Spinal cord (tissue), 10 donors: ENCODE measurements at places on chromosomes 6 and 20. TPM values are rescaled to one million over a fixed set of nuclear protein-coding genes. Genes with fewer than 3 reads are reported as not detected.
A peak's percentile ranks its signal among the peaks of the same experiment; 100 is the strongest.

DNA sequence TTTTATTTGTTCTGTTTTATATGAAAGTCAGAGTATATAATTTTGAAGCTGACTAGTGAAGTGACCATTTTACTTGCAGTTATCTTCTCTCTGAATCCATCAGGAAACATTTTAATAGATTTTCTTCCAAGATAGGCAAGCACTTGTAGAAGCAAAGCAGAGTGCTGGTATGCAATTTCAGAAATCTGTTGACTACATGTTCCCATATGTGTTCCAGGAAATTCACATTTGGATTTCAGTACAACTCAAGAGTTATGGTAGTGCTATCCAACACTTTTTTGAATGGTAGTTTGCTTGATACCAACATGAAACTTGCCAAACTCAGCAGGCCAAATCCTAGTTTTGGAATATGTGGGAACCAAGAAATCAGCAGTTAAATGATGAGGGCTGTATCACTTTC, 94.0 kb downstream of the CENPW start:
- H3K4me1 ChIP-seq, result no peaks in the 10 kb centered on the region
- no peak overlapping the region for H3K27ac ChIP-seq
- DNase-seq, result peak; percentile 60
- H3K4me3 ChIP-seq, result no peak overlapping the region

DNA sequence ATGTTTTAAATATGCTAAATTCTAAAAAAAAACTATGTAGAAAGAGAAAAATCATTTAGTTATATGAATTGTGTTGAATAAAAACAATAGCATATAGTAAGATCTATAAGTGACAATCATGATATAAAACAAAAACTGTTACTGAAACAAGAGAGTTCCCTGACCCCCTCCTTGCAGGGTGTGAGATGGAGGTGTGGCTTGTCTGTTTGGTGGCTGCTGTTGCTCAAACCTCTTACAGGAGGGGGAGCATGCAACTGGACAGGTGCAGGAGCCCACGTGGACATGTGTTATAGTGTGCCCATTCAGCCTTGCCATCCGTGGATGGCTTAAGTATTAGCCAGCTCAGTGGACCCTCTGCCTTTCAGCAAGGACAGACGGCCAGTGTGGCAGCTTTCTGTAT, 206.7 kb downstream of the MOXD1 start:
- no peaks in the 10 kb centered on the region for H3K4me1 ChIP-seq
- no peak overlapping the region for H3K4me3 ChIP-seq
- no peak for DNase-seq
- H3K27me3 ChIP-seq, result no peaks in the 10 kb centered on the region

- no peak for DNase-seq
- H3K36me3 ChIP-seq, result no peaks in the 10 kb centered on the region
- H3K4me3 ChIP-seq, result no peak overlapping the region
- H3K27ac ChIP-seq, result no peak overlapping the region
Observed at GRCh38 chr6:3798055-3798919, 46.8 kb upstream of the PXDC1 start.

DNA sequence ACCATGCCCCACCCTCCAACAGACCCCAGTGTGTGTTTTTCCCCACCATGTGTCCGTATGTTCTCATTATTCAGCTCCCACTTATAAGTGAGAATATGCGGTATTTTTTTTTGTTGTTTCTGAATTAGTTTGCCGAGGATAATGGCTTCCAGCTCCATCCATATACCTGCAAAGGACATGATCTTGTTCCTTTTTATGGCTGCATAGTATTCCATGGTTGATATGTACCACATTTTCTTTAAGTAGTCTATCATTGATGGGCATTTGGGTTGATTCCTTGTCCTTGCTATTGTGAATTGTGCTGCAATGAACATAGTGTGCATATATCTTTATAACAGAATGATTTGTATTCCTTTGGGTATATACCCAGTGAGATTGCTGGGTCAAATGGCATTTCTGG, 176.9 kb downstream of the UTRN start:
- no peaks in the 10 kb centered on the region for H3K27me3 ChIP-seq
- peaks cover 3% of the 10 kb centered on the region for H3K36me3 ChIP-seq
- H3K4me3 ChIP-seq, result no peak overlapping the region
- no peak for DNase-seq
- H3K27ac ChIP-seq, result no peak overlapping the region

The OTOR gene
- not detected for total RNA-seq

GRCh38 chr20:49964964-49965780, 17.6 kb upstream of the SNAI1 start:
- no peak for DNase-seq
- H3K27ac ChIP-seq, result no peak overlapping the region

The BCAS1 gene
- 93.3 TPM for total RNA-seq

DNA sequence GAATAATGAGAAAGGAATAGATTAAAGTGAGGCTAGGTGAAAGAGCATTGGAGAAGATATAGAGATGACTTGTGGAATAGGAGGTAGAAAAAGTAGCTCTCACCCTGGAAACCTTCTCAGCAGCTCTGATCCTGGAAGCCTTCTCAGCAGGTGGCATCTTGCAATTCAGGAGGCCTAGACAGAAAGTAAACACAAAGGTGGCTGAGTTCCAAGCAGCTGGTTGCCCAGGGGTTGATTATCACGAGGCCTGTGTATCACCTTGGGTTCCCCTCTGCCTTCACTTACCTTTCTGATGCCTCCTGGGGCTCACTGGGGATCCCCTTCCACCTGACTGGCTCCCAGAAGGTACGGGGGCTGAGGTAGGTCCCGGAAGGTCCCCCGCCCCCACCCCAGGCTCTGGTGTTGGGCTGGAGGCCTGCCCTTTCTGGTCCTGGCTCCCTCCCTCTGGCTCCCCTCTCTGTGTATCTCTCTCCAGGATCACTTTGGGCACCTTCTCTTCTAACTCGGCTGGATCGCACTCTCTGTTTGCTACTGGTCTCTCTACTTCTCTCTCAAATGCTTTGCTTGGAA, 9.7 kb downstream of the MDC1 start:
- no peak overlapping the region for H3K27ac ChIP-seq
- H3K36me3 ChIP-seq, result peaks cover 83% of the 10 kb centered on the region
- H3K4me3 ChIP-seq, result no peak overlapping the region

GRCh38 chr6:135759831-135760230, 91.7 kb upstream of the PDE7B start:
- DNase-seq, result no peak
- H3K36me3 ChIP-seq, result no peaks in the 10 kb centered on the region
- no peaks in the 10 kb centered on the region for H3K4me1 ChIP-seq
- no peak overlapping the region for H3K4me3 ChIP-seq
- H3K27ac ChIP-seq, result no peak overlapping the region

DNA sequence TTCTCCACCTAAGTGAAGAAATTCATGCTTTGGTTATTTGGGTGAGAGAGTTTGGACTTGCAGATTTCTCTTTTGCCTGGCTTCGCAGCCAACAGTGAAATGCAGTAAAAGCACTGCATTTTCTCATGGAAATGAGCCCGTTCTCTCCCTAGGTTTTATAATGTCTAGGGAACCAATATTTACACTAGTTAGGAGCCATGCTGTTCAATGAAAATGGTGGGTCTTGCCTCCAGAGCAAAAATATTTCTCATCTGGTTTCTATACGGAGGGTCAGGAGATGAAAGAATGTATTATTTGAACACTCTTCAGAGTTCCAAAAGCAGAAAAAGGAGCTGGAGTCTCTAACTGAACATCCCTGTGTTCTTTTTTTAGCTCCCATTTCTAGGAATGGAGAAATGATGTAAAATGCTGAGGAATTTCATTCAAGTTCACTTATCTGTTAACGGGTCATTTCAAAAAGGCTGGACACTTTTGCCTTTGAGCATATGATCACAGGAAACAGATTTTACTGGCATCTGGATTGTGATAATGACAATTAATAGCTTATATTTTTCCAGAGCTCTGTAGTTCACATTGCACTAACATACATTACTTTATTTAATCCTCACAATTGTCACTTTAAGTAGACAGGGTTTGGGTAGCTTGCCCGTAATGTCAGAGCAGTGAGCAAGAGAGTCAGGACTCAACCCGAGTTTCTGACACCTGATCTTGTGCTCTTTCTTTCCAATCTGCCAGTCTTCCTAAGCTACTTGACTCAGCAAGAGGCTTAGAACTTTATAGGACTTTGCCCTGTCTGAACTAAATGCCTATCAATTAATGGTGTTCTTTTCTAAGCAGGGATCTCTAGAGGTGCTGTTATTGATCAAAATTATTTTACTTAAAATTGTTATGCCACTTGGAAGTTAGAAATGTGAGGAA, 78.0 kb downstream of the PPP1R14C start:
- H3K36me3 ChIP-seq, result no peaks in the 10 kb centered on the region
- H3K4me3 ChIP-seq, result no peak overlapping the region
- DNase-seq, result no peak
- peaks cover 4% of the 10 kb centered on the region for H3K27me3 ChIP-seq
- no peaks in the 10 kb centered on the region for H3K4me1 ChIP-seq

The TOX2 gene
- 1.2 TPM for total RNA-seq

The ANKRD66 gene
- 3.5 TPM for total RNA-seq

DNA sequence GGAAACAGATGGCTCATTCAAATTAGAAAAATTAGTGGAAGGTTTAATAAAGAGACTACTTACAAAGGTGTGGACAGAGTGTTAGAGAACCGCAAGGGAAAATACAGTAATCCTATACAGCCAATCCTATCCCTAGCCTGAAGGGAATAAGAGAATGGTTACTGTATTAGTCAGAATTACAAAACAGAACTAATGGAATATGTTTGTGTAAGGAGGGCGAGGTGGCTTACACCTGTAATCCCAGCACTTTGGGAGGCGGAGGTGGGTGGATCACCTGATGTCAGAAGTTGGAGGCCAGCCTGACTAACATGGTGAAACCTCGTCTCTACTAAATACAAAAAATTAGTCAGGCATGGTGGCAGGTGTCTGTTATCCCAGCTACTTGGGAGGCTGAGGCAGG, 16.3 kb upstream of the TRPC4AP start:
- no peak overlapping the region for H3K27ac ChIP-seq
- H3K36me3 ChIP-seq, result no peaks in the 10 kb centered on the region
- H3K4me3 ChIP-seq, result no peak overlapping the region
- H3K4me1 ChIP-seq, result no peaks in the 10 kb centered on the region
- no peak for DNase-seq
- H3K27me3 ChIP-seq, result no peaks in the 10 kb centered on the region

- no peak overlapping the region for H3K27ac ChIP-seq
- DNase-seq, result no peak
- no peaks in the 10 kb centered on the region for H3K4me1 ChIP-seq
- peaks cover 7% of the 10 kb centered on the region for H3K36me3 ChIP-seq
- no peak overlapping the region for H3K4me3 ChIP-seq
Observed at GRCh38 chr20:34401741-34402455, 38.8 kb downstream of the ITCH start.

The SAMD5 gene
- 9.2 TPM for total RNA-seq
